Stimulated activated CD8-positive, alpha-beta memory T cell treated with anti-CD3 and anti-CD28 coated beads, Interleukin-4, amount 100 ng/mL, for 24 hours (primary cell): ENCODE measurements at places on chromosomes 1 and 21.

DNA sequence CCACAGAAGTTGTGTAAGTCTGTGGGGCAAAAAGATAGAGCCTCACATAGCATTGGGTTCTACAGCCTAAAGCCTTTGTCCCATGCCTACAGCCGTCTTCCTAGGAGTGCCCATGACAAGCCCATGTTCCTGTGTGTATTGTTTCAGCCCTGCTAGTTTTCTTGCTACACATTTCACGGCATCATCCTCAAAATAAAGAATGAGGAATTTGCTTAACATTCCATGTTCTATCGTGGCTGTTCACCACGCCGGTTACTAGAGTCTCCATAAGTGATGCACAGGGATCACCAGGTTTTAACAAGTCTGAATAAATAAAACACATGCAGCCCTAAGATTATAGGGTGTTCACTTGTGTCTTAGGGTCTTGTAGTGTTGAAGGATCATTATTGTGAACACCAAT is 87.4 kb upstream of the NGF start:
- no peak for DNase-seq

DNA sequence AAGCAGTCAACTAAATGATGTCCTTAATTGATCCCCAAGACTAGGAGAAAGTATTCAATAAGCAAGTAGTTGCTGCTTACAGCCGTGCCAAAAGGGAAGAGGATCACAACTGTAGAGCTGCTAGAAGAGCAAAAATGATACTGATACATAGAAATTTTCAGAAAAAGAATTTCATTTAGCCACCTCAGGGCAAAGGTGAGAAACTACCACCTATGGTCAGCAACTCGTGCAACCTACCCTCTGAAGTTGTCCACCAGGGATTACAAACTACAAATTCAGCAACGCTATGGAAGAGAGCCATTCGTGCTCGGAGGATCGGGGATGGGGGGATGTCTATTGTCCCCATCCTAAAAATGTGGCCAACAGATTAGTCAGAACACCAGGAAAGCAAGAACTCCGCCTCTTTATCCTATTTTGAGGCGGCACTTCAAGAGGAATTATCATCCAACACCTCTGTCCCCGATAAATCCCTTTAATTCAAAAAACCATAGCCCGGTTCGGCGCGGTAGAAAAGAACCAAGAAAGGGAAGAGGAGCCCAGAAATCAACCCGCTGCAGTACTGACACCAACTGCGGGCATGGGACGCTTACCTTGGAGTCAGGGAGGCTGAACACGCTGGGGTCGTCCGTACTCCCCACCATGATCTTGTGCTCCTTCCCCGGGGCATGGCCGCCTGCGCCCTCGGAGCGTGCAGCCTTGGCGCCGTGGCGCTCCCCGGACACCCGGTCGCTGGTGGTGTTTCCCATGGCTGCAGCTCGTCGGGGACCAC is 687 bp downstream of the PRKAB2 start:
- no peak for DNase-seq

GRCh38 chr1:25671929-25672328 is 55.3 kb downstream of the MAN1C1 start:
- DNase-seq, result no peak

DNA sequence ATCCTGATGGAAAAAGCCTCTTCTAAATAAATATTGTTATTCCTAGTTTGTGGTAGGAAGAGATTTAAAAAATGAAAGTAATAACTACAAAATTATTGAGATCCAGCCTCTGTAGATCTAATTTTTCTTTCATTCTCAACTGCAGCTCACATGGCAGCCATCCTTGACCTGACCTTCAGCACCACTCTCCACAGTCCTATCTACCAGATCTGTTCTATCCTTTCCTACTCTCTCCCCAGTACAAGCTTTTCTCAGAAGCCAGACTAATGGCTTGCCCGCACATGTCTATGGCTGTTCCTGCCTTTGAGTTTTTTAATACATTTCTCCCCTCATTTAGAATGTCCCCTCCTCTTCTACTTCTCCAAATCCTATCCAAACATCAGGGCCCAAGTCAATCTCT is 51.5 kb downstream of the MACO1 start:
- DNase-seq, result no peak

GRCh38 chr1:52920791-52921291 is 699 bp downstream of the ECHDC2 start:
- no peak for DNase-seq

DNA sequence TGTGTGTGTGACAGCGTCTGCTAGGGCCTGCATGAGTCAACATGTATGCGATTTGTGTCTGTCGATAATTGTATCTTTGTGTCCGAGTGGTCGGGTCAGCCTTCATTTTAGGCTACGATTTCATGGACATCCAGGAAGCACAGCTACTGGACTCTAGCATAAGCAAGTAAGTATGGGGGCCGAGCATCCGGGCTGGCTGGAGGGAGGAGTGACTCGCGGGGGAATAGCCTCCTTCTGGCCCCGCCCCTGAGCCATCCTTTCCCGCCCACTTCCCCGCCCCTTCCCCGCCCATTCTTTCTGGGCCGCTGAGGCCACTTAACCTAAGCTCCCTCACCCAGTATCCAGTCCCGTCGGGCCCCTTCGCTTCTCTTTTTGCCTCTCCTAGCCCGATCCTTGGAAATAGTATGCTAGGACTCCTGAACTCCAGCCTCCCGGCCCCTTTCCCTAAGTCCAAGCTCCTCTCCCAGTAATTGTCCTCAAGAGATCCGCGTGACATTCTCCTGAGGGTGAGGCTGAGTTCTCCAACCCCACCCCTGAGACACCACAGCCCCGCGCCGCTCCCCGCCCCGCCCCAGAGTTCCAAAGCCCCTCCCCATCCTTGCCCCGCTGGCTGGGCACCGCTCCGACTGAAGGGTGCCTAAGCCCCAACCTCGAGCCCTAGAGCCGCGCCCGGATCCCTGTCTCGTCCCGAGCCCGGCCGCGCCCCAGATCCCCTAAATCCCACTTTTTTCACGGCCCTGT is 1.2 kb downstream of the MAP3K6 start:
- peak; percentile 67 for DNase-seq

GRCh38 chr1:175162955-175163354 is 29.6 kb downstream of the KIAA0040 start:
- DNase-seq, result no peak

DNA sequence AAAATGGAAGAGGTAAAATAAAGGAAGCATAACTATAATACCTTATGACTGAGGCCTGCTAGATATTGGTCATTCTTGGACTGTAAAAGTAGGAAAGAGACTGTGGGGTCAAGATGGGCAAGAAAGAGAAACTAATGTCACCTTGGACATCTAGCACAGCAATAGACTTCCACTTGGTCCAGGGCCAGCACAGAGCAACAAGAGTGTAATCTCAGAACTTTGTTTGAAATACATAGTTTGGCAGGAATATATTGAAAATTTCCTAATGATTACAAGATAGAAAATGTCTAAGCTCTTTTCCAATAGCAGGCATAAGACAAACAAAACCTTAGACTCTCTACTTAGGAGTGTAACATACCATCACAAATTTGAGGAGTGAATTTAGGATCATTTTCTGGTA is 4.6 kb downstream of the LRRC8C start:
- DNase-seq, result no peak

DNA sequence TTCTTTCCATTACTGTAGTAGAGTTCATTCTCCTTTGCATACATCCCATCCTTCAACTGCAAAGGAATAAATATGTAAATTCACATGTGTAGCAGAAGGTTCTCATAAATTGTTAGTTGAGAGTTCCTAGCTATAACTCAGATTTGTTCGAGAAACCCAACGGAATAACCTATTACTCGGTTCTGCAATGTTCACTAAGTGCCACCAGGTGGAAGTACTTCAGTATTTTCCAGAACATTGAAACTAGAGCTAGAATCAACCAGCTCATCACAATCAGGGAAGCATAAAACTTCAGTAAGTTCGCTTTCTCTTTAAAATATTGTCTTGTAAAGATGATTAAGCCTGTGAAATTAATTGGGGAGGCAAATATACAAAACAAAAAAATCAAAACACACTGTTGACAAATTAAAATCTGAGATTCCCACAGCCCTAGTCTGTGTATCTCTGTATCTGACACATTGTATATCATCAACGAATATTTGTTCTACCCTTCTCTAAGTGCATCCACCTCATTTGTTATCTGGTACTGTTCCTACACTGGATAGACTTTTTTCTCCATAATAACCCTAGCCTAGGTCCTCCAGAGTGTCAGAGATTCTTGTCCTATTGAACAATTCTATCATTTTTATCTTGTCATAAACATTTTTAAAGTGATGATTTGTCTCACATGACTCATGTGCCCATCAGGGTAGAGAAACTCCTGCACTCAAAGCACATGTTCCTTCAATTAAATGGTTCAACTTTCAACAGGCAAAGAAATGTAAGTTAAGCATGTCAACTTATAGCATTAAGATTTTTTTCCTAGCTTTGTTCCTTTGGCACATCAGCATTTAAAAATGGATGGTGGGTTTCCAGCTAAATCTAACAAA is 31.9 kb downstream of the MROH9 start:
- no peak for DNase-seq

DNA sequence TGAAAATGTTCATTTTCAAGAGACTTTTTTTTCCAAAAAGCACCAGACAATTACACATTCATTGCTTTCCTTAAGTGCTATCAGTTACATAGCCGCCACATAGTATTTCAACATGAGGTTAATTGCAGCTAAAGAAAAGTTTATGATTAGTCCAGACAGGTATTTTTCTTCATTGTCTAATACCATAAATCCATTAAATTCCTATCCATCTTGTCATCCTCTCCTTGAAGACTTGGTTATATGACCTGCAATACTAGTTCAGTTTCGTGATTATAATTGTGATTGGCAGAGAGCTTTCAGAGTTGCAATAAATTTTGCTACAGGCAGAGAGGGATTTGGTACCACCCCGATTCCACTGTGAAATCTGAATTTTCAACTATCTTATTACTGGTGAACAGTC is 437.7 kb downstream of the GPATCH2 start:
- DNase-seq, result no peak

GRCh38 chr21:45294509-45295291 is 7.0 kb upstream of the POFUT2 start:
- no peak for DNase-seq

- DNase-seq, result no peak
Measured at GRCh38 chr1:172460887-172461315, 17.0 kb upstream of the PIGC start.

GRCh38 chr21:42648606-42649005 is 4.8 kb upstream of the PDE9A start:
- DNase-seq, result no peak

DNA sequence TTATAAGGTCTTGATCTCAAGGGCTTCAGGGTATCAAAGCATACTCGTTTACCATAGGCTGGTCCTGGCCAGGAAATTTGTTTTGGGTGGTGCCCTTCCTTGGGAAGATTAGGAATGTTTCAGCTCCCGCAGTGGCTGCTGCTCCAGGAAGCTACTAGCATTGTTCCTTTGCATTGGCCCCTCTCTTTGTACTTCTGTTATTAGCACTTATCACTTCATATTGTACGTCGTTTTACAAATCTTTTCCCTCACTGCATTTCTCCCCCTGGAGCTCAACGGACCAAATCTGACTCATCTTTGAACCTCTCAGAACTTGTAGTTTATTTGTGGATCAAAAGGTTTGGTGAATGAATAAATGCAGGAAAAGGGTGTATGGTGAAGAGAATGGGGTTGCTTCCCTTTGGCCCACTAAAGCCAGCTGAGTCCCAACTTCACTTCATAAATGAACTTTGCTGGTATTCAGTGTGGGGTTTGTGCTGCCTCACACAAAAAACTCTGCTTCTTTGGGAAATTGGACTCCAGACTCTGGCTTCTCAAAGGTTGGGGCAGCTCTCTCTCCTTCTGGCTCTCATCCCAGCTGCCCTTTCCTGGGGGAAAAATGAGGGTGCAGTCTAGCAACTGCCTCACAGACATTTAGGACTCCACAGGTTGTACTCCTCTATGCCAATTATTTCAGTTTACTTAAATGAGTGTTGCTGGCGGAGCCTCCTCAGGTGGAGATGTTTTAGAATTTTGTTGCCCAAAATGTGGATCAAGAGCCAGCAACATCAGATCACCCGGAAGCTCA is 5.9 kb downstream of the GNAT2 start:
- DNase-seq, result no peak

- no peak for DNase-seq
Measured at GRCh38 chr1:239979456-239979855, 112.2 kb upstream of the FMN2 start.

GRCh38 chr1:197951089-197951488 is 33.9 kb downstream of the LHX9 start:
- no peak for DNase-seq

DNA sequence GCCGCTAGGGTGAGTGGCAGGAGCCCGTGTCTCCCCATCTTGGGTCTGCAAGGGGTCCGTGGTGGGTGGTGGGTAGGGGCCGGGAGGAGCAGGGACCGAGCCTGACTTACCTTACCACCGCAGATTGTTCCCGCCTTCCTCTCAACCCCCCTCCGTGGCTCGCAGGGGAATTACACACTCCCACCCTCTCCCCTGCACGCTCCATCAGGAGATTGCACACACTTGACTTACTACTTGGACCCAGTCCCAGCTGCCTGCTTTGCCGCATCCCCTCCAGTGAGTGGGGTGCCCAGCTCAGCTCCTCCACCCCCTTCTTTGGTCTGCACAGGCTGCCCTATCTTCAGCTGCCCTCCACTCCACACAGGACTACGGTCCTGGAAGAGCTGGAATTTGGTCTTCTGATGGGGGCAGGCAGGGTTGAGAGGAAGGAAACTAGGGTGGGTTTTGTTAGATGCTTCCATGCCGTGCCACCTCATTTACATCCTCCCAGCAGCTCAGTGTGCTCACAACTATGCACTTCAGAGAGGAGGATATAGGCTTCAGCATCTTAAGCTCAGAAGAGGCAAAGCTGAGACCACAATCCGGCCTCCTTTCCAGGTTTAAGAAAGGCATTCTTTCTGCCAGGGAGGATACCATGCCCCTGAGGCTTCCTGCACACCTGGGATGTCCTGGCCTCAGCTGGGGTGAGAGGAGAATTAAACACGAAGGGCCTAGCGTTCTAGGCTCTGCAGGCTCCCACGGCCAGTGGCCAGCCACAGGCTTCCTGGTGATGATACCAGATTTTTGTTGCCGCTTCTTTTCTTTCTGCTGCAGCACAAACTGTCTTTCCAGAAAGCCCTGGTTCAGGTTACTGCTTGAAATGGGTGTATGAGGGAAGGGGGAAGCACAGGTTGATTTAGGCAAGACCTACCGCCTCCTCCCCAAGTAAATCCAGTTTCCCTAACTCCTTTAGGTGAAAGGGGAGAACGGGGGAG is 2.3 kb downstream of the KCNC4 start:
- no peak for DNase-seq

DNA sequence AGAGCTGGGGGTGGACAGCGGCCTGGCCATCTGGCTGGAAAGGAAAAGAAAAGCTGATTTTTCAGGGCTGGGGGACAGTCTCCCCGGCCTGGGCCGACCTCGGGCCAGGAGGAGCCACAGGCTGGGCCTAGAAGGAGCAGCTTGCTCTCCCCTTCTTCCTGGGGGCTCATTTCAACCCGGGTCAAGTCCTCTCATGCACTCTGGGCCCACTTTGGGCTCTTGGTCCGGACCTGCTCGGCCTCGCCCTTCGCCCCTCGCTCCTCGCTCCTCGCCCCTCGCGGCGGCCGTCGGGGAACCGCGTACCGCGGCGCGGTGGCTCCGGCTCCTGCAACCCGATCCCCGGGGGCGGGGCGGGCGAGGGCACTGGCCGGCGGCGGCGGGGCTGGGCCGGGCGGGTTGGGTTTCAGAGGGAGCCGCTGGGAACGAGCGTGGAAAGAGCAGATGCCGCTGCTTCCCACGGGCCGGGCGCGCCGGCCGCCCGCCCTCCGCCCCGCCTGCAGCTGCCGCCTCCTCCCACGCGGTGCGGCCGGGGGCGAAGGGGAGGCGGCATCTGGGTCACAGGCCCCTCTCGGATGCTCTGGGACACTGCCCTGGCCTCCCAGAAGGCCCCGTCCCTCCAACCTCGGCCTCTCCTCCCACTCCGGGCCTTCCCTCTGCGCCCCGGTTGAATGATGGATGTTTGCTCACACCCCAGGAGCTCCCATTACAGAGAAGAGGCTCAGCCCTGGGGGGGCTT is 6.6 kb downstream of the HEYL start:
- DNase-seq, result no peak
